Eye (tissue), 1 donor: ENCODE measurements at places on chromosomes 12 and 14.

GRCh38 chr12:120979862-120980696, 1.7 kb downstream of the HNF1A start:
- DNase-seq = no peak

- DNase-seq = peak; percentile 53
Measured at GRCh38 chr12:53232646-53233461, 845 bp upstream of the RARG start.

DNA sequence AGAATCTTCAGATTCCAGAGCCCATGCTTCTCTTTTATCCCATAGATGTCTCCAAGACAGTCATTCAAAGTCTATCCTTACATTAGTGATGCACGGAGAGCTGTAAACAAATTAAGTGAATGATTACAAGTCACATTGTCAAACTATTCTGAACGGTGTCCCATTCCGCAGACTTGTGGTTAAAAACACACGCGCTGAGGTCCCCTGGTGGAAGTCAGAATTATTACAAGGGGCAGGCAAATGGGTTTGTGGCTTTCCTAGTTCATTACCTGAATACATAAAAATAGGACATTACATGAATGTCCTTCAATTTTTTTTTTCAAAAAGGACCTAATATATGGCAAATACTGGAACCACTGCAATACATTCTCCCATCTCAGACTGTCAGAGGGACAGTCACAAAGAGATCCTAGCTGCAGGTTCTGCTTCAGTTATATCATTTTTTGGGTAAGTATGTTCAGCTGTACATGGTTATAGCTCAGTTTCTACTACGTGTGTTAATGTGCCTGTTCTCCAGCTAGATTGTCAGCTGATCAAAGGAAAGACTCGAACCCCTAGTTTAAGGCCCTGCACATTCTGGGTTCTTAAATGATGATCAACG, 53.1 kb upstream of the STON2 start:
- DNase-seq = peak; percentile 90

- DNase-seq = no peak
Measured at GRCh38 chr12:2364631-2365051, 311.9 kb downstream of the CACNA1C start.

DNA sequence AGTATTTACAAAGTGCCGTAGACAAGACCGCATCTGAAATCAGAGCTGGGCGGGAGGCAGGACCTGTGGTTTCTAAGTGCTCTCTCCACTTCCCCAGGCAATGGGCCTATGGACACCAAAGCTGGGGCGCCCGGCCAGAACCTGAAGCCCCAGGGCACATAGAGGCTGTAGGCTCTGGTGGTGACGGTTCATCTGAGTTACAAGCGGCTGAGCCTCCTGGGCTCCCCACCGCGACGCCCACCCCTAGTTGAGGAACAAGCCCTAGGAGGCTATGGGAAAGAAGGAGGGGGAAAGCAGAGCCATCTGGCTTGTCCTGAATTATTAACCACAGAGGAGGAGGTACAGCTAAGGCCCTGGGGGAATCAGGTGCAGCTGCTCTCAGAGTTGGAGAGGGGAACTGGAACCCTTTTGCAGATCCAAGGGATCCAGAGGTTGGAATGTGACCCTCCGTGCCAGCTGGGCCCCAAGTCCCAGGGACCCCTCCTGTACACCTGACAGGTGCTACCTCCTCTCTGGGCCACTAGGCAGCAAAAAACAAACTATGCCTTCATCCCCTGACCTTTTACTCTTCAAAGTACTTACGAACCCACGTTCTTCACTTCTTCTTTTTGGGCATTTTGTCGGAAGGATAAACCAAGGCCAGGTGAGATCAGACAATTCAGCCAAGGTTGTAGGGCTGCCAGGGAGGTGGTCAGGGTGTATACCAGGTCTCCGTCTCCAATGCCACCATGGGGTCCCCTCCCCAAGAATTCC, 77.2 kb downstream of the ARL6IP4 start:
- peak; percentile 82 for DNase-seq

GRCh38 chr12:1525858-1526257, 68.5 kb downstream of the FBXL14 start:
- DNase-seq = no peak

DNA sequence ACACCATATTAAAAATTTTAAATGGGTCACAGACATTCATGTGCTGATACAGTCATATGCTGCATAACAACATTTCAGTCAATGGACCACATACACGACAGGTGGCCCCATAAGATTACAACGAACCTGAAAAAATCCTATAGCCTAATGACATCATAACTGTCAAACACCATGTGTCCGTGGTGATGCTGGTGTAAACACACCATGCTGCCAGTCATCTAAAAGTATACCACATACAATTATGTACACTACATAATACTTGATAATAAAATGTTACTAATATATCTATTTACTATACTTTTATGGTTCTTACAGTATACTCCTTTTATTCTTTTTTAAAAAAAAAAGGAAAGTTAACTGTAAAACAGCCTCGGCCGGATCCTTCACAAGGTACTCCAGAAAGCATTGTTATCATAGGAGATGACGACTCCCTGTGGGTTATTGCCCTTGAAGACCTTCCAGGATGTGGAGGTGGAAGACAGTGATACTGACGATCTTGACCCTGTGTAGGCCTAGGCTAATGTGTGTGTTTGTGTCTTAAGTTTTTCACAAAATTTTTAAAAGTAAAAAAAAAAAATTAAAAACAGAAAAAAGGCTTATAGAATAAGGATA, 5.0 kb upstream of the TDG start:
- DNase-seq = no peak

DNA sequence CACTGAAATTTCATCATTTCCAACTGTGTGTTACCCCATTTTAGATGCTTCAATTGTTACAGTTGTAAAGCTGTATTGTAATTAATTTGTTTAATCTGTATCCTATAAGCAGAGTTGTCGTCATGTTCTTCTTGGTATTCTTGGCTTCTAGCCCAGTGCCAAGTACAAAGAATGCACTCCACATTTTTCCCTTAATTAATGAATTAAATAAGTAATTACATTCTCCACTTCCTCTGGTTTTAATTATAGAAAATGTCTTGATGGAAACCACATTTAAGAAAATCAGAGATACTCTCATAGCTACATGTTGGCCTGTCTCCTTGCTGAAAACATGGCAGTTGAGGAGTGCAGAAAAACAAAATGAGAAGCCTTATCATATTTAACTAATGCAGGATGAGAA, 746 bp downstream of the DNAI7 start:
- DNase-seq = peak; percentile 62

DNA sequence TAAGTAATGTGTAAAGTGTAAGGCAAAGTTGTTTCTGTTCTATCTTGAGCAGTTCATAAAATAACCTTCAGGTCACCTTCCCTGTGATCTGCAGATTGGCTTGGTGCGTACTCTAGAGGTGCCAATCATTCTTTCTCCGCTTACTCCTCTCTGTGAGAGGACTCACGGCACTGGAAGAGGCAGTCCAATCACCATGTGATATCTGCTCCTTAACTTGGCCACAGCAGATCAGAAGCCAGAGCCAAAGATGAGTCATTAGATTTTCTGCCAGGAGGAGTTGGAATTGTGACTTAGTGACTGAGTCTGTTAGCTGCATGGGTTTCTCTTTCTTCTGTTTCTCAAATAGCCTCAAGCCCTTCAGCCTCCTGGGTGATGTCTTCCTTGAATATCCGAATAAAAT, 165.5 kb downstream of the SLC41A2 start:
- DNase-seq = no peak

DNA sequence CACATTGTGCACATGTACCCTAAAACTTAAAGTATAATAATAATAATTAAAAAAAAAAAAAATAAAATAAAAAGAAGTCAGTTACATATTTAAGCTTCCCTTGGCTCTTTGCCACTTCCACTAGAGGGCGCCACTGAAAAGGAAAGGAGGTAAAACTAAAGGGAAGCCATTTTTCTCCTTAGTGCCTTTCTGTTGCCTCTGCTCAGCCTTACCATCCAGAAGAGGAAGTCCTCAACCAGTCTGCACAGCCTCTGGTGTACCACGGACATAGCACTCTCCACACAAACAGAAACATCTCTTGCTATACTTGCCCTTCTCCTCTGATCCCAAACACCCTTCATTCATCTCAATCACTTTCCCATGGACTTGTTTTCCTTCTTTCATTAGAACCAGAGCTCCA, 169.0 kb upstream of the EEA1 start:
- DNase-seq = peak; percentile 67

DNA sequence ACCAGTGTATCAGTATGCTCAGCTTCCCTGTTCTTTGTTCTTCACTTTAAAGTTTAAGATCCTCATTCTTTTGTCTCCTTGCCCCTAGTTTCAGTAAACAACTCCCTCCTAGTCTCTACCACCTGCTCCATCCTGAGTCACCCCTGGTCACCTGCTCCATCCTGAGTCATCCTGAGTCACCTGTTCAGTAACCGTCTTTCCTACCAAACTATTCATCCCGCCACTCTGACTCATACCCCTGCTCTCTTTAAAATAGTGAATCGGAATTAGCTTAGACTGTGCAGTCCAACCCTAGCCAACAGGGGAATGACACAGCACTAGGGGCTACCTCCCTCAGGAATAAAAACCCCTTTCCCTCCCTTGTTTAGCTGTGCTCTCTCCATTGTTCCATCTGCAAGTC, 888.1 kb upstream of the MDGA2 start:
- no peak for DNase-seq

GRCh38 chr12:586318-587071, 76.8 kb downstream of the NINJ2 start:
- no peak for DNase-seq

GRCh38 chr14:81193924-81194633, 26.7 kb downstream of the GTF2A1 start:
- DNase-seq = no peak

DNA sequence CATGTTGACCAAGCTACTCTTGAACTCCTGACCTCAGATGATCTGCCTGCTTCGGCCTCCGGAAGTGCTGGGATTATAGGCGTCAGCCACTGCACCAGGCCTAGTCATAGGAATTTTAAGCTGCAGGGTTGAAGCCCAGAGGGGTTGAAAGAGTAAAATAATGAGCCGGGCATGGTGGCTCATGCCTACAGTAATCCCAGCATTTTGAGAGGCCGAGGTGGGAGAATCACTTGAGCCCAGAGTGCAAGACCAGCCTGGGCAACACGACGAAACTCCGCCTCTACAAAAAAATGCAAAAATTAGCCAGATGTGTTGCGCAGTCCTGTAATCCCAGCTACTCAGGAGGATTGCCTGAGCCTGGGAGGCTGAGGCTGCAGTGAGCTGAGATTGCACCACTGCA, 69.6 kb downstream of the GALNT8 start:
- no peak for DNase-seq

GRCh38 chr12:105212438-105212837, 23.5 kb downstream of the APPL2 start:
- DNase-seq = no peak

DNA sequence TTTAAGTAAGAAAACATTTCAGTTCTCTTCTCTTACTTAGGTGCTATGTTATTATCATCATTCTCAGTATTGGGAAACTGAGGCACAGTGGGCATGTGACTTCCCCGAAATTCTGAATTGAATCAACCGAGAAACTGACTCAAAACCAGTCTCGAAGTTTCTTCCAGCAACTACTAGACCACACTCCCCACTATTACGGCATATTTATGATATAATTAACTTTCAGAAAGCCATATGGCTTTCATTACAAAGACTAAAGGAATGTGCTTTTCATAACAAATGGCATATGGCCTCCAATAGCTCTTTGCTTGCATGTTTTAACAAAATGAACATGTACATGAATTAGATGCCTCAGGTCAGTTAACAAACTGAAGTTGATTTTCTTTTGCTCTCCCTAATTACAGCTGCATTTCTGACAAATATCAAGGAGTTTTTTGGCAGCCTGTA, 182.9 kb upstream of the SLC38A2 start:
- DNase-seq = peak; percentile 58

DNA sequence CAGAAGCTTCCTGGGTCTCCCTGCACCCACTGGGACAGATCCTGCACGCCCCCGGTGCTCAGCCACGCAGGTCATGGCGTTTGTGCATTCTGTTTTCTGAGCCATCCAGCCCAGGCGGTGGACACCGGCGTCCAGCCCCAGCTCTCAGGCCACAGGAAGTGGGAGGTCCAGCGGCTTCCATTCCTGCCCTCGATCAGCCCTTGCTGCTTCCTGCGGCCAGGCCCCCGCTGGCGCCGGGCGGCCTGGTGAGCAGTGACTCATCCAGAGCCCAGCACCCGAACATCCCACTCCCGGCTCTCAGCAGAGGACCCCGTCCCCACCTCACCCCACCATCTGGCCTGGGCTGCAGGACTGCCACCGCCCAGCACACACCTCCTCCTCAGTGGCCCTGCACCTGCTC, 18.0 kb upstream of the NUDT14 start:
- DNase-seq = no peak

GRCh38 chr12:122352394-122352793, 70.1 kb downstream of the CLIP1 start:
- no peak for DNase-seq

DNA sequence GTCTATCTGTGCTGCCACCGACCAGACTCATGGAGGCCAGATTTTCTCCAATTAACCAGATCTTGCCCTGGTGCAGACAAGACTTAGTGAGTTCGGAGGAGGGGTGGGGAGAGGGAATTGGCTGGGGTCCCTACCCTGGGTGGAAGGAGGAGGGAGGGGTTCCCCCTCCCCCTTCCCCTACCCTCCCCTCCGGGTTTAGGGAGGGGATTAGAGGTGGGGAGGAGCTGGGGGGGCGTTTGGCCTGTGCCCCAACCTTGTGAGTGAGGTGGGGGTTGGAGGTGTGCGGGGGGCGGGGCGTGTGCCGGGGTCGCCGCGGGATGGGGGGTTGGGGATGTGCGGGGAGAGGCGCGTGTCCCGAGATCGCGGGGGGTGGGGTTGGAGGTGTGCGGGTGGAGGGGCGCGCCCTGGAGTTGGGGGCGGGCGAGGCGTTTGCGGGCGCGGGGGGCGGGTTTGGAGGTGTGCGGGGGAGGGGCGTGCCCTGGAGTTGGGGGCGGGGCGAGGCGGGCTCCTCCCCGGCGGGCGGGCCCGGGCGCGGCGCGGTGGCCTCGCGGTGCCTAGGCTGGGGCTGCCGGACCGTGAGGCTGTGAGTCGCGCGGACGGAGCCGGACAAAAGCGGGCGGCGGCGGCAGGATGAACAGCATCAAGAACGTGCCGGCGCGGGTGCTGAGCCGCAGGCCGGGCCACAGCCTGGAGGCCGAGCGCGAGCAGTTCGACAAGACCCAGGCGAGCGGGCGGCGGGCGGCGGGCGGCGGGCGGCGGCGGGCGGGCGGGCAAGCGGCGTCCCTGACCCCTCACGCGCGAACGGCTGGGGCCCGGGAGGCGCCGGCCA, at the start of gene HIP1R:
Gene HIP1R (plus strand): TSS at position 537 of the 829 bp plus-strand sequence. CDS start 94 bp downstream, at position 631.
- DNase-seq = peak; percentile 70
